ENCODE measurements at places on chromosomes 13 and 19.

DNA sequence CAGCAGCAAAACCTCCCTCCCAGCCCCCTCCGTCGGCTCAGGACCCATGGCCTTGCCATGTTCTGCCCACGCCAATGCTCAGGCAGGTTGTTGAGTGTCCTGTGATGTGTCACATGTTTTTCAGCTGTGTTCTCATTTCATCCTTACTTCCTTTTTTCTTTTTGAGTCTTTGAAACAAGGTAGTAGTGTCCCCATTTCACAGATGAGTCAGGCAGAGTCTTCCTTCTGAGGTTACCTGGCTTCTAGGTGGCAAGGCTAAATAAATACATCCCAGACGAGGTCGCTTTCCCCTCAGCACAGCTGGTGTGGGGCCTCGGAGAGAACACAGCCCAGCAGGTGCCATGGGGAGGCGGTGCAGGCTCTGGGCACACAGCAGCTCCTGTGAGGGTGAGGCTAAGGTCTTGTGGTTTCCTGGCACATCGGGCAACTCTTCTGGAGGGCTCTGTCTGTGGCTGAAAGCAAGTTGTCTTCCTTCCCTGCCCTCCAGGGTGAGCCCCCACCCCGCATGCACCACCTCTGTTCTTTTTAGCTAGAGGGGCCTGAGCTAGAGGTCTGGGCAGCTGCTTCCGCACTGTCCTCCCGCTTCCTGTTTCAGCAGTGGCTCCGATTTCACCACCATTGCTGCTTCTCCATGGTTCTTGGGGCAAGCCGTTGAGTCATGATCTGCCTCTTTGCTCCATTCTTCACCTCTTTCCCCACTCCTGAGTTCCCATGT is 15.1 kb downstream of the PRAM1 start:
- DNase-seq = no peak

- no peak for DNase-seq
Measured at GRCh38 chr19:19911150-19911549, 10.4 kb downstream of the ZNF93 start.

DNA sequence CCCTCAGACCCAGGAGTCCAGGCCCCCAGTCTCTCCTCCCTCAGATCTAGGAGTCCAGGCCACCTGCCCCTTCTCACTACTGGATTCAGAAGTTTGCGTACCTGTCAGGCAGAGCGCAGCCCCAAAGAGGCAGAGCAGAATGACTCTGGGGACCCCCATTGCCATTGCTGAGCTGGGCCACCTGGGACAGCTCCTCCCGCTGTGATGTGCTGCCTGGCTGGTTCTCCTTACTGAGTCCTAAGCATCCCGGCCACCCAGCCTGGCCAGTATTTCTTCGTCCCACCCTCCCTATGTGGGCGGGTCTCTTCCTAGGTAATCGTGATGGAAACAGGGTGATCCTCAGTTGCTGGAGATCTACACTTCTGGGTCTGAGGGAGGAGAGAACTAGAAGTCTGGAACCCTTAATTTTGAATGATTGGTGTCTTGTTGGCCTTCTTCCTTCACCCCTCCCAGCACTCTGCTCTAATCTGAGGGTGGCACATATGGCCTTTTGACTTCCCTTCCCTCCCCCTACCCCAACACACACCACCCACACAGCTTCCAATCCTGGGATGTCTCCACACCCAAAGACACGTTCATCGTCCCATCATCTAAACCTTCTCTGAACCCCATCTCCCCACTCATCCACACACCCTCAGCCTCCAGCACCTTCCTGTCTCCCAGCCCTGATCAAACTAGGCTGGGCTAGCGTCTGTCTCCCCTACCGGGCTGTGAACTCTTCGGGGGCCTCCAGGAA is at the start of gene LYPD5:
Gene LYPD5, minus strand, starts transcription at position 232 of the 736 bp plus-strand sequence. Its CDS starts 67 bp downstream, at position 165.
- no peak for DNase-seq

GRCh38 chr13:58119351-58119750 is 487.8 kb downstream of the PCDH17 start:
- no peak for DNase-seq
